ENCODE measurements at places on chromosomes 4 and X.
A peak's percentile ranks its signal among the peaks of the same experiment; 100 is the strongest.

DNA sequence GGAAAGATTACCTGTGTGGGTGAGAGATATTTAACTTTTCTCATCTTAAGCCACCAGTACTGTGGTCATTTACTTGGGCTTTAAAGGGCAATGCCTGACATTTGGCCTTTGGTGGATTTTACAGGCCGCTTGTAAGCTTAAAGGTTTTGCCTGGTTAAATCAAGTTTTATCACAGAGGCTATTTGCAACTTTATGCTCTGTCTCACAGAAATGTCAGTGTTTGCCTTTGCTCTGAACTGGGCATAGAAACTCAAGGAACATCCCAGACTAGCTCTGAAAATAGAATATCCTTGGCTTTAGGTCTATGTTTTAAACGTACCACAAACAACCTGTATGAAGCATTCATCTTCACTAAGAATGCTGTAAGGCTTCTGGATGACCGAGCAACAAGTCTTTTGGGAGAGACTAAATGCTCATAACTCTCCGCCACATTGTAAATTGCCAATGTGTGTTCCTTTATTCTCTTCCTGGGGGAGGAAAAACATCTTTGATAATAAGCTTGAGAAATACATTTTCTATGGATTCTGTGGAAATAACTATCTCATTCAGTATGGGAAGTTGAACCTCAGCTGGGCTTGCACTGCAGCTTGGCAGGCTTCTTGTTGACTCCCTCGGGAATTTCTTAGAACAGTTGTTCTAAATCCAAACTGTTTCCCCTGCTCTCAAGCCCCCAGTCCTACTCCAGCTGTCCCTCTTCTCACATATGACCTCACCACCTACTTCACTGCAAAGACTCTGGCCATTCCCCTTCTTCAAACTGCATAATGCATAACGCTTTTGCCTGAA, 105.8 kb upstream of the WDR44 start:
- no peak for DNase-seq

- no peak for DNase-seq
These were observed 61.7 kb downstream of the MAML3 start for GRCh38 chr4:140092094-140092851.

- no peak for DNase-seq
These were observed 108.6 kb downstream of the TBL1X start for GRCh38 chrX:9573282-9574106.

DNA sequence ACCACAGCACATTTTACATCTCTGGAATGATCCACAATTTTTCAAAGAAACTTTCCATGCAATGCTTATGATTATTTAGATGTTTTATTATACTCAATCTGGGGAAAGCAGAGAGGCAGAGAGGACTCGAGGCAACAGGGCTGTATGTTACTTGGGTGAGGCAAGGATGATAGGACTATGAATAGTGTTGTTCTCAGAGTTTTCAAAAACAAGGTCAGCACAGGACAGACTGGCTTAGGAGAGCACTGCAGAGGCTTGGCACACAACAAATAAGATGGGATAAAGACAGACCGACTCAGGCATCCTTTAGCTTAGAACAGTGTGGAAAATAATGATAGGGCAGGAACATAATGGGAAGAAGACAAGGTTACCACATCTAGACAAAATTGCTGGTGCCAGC, 65.4 kb downstream of the TMEM150C start:
- DNase-seq, result no peak

GRCh38 chr4:80529026-80529425, 193.5 kb downstream of the CFAP299 start:
- DNase-seq, result no peak

DNA sequence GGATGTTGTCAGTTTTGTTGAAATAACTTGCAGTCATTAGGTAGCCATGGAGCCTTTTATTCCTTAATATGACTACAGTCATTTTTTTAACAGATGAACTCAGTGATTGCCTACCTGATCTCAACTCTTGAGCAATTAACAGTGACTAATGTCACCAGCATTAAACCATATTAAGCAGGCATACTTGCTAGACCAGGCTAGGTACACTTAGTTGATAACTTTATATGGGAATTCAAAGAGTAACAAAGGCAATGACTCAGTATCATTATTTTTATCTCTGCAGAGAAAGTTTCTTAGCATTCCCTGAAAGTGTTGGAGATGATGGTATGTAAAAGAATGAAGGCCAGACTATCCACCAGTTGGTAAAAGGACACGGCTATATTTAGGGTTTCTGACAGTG, at the start of gene C4orf54:
Gene C4orf54 (minus strand): TSS at position 31 of the 400 bp plus-strand sequence. CDS start 3,180 bp downstream, outside the sequence.
- DNase-seq, result no peak

DNA sequence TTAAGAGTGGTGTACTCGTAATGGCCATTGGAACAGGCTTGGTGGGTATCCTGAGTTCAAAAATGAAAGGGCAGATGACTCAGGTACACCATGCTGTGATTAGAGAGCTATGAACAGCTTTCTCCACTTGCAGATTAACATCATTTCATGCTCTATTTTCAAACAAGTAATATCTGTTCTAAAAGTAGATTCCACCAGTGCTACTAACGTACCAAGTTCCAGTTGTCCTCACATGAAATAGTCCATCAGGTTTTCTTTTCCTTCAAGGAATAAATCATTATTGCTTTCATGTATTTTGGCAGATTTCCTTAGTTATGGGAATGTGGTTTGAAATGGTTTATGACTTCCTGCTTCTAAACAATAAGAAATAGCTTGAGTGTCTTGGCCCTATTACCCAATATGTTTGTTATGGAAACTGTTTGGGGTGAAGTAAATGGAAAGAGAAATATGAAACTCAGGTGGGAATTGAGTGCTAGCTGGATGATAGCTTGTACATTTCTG, 49.9 kb downstream of the PCDH7 start:
- peak; percentile 75 for DNase-seq

DNA sequence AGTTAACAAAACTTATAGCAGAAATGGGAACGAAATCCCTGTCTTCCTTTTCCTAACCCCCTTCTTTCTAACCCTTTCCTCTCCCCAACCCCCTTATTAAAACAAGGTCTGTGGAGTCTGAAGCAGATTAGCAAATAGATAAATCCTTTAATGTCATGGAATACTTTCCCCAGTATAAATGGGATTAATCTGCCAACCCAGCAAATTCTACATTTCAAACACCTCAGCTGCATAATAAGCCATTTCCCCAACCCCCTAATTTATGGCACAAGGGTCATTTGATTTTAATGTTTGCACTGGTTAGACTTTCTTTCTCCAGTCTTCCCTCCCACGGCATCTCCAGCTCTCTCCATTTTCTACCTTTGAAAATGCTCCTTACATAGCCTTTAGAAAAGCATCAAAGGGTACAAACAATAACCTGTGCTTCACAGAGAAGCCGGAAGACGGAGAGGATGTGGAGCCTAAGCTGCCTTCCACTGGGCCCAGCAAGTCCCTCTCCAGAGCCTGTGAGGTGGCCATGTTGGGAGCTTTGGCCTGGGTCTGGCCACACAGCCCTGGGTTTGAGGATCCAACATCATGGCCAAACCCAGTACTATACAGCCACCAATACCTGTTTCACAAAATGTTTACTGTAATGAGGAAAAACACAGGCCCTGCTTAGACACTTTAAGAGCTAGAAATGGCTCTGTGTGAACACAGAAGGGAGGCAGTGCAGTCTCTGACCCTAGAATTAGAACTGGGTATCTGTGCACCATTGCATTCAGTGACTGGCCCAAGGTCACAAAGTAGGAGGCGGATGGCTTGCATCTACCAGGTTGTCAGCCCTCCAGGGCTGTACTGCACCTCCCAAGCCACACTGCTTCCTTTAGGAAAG, 56.9 kb upstream of the SPRY1 start:
- no peak for DNase-seq

DNA sequence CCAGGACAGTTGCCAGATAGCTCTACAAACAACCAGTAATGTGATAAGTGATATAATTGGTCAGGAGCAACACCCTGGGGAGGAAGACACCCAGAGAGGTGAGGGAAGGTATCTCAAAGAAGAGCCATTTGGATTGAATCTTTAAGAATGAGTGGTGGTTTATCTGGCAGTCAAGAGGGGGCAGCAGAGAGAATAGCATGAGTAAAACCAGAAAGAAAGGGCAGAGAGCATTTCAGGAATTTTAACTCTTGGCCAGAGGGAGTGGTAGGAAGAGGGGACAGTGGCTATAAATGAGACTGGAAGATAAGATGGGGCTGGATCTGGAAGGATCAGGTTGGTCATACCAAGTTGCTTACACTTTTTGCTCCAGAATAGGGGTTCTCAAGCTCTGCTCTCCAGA, 5.9 kb upstream of the SEPTIN6 start:
- DNase-seq, result no peak

GRCh38 chr4:42654631-42655268, 2.2 kb downstream of the ATP8A1 start:
- peak; percentile 33 for DNase-seq

DNA sequence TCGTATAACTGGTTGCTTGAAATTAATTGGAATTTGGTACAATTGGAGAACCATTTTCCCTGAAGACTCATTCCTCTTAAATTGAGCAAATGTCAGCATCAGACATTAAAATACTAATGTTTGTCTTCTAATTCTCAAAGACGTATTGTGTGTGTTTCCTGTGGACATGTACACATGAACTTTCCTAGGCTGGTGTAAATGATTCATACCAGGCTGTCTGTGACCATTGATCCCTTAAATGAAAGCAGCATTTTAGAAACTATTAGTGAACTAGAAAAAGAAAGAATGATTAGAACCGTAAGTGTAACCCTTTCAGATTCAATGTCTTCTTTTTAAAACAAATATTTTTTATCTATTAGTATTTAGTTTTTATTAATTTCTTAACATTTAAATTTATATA, 332.9 kb downstream of the PPP3CA start:
- no peak for DNase-seq

DNA sequence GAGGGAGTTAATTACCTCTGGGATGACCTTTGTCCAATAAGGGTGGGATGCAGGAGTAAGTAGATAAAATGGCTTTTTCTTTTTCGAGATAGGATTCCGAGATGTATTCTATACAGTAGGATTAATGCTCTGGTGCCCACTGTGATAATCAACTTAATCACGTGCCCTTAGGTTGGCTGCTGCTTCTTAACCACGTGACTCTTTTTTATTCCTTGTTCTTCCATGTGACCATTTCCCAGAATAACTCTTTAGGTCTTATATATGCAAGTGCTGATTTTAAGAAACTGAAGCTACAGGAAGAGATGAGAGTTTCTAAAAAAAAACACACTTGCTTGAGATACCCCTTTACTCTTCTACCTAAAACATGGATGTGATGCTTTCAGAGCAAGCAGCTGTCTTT, 1628.9 kb downstream of the PCDH7 start:
- no peak for DNase-seq

DNA sequence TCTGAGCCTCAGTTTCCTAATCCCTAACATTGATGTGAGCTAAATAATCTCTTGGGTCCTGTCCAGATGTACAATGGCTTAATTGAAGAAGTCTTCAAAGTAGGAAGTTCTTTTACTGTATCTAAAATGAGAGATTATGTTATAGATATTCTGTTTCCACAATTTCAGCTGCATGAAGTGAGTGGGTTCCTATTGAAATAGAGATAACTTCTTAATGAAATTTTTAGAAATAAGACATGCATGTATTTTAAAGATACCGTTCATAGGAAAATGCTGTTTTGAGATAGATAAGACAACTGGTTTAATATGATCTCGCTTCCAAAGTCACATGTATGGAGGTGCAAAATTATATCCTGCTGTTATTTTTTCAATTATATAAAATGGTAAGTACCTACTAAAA, 71.9 kb downstream of the CLDN22 start:
- no peak for DNase-seq

- no peak for DNase-seq
These were observed 185.6 kb upstream of the BANK1 start for GRCh38 chr4:101604976-101605375.

GRCh38 chr4:37825968-37826294, 555 bp upstream of the PGM2 start:
- no peak for DNase-seq

- DNase-seq, result no peak
These were observed 614.4 kb downstream of the RPA4 start for GRCh38 chrX:97498093-97498492.

DNA sequence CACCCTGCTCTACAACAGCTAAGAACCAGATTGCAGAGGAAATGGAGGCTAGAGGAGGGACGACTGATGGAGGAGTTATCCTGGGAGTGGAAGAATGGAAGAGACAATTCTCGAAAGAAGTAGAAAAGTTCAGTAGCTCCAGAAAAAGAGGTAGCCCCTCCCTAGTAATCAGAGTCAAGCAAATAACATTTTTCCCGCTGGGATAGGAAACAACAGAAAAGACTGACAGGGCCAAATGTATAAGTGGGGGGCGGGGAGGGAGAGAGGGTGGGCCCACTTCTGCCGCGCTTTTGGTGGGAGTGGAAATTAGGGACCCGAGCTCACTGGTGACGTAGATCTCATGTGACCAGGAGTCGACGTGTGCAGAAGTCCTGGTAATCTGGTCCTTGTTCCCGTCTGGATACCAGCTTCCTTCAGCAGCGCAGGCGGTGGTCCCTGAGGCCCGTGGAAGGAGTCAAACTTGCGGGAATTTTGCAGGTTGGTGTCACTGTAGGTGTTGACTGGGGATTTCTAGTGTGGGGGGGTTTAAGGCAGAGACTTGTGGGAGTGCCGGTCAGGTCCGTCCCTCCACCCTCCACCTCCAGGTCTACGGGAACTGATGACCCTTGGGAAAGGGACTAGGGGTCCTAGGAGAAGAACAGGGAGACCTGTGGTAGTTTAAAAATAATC, at the start of gene TCEAL9:
Gene TCEAL9 (plus strand): TSS at position 377 of the 669 bp plus-strand sequence. CDS start 1,179 bp downstream, outside the sequence.
- peak; percentile 30 for DNase-seq

DNA sequence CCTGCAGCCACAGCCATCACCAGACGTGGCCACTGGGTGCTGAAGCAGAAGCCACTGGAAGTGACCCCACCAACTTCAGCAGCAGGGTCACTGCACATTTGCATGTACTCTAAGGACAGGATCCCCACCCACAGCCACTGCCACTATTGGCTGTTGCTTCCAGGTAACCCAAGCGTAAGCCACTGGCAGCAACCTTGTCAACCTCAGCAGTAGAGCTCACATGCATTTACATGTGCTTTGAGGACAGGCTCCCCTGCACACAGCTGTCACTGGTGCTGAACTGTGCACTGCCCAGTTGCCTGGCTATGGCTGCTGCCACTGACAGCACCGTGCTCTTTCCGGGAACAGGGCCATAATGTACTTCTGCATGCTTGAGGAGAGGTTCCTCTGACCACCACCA, 332.4 kb upstream of the DMD start:
- no peak for DNase-seq

- DNase-seq, result no peak
These were observed 5.3 kb downstream of the NKX1-1 start for GRCh38 chr4:1400831-1401408.

GRCh38 chr4:152778656-152779512, 646 bp downstream of the TIGD4 start:
- DNase-seq, result no peak

DNA sequence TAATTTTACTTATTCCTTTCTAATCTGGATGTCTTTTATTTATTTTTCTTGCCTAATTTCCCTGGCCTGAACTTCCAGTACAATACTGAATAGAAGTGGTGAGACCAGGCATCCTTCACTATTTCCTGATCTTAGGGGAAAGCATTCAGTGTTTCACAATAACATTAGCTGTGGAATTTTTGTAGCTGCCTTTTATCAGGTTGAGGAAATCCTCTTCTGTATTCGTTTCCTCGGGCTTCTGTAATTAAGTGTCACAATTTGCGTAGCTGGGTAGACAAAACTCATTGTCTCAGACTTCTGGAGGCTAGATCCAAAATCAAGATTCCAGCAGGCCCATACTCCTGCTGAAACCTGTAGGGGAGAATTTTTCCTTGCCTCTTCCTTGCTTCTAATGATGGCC, 598.4 kb upstream of the FTHL17 start:
- DNase-seq, result no peak
